ENCODE measurements at places on chromosomes 16 and 17.

DNA sequence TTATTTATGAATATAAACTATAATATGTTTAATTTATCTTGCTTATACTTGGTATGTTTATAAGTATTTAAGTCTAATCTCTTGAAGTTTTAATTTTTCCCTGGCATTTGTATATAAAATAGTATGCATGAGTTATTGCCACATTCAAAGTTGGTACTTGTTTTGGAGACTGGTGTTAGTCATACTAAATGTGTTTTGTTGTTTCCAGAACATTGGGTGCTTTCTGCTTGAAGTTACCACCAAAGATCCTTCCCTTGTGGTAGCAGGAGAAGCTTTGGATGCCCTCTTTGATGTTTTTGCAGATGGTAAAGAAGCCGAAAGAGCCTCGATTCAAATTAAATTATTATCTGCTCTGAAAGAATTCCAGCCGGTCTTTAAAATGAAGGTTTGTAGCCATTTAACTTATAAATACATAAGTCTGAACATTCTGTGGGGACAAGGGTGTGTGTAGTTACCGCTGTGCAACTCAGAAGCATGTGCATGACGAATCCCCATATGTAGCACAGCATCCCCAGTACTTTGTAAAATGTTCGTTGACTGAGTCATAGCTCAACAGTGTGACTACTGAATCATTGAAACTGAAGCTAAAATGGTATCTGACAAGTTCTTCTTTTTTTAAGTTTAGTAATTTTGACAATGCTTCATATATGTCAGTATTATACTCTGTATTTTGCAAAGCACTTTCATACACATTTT lies 36.4 kb downstream of the HEATR3 start:
- DNase-seq: no peak

GRCh38 chr17:17204041-17204591 lies 2.0 kb downstream of the PLD6 start:
- DNase-seq: peak; percentile 89

- DNase-seq: no peak
Observed at GRCh38 chr16:9846362-9847099, 335.7 kb downstream of the GRIN2A start.

DNA sequence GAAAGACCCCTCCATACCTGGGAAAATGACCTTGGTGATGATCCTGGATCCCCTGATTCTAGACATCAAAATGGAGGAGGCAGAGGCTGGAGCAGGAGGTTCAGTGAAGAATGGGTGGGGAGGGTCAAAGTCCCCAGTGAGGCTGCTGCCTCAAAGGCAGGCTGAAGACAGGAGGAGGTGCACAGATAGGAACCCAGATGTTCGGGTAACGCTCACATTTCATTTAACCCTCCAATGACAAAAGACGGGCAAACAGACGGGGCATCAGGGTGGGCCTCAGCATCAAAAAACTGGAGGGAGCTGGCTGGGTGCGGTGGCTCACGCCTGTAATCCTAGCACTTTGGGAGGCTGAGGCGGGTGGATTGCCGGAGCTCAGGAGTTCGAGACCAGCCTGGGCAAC lies at the start of gene ANKRD40CL:
TSS of gene ANKRD40CL (minus strand) at position 73 of the 400 bp plus-strand sequence. CDS start 605 bp downstream, outside the sequence.
- no peak for DNase-seq

GRCh38 chr17:50149417-50150353 lies 792 bp downstream of the PPP1R9B start:
- no peak for DNase-seq

- DNase-seq: no peak
Observed at GRCh38 chr16:305916-306626, 23.1 kb downstream of the PDIA2 start.

- DNase-seq: no peak
Observed at GRCh38 chr16:85491058-85491771, 121.9 kb upstream of the GSE1 start.

DNA sequence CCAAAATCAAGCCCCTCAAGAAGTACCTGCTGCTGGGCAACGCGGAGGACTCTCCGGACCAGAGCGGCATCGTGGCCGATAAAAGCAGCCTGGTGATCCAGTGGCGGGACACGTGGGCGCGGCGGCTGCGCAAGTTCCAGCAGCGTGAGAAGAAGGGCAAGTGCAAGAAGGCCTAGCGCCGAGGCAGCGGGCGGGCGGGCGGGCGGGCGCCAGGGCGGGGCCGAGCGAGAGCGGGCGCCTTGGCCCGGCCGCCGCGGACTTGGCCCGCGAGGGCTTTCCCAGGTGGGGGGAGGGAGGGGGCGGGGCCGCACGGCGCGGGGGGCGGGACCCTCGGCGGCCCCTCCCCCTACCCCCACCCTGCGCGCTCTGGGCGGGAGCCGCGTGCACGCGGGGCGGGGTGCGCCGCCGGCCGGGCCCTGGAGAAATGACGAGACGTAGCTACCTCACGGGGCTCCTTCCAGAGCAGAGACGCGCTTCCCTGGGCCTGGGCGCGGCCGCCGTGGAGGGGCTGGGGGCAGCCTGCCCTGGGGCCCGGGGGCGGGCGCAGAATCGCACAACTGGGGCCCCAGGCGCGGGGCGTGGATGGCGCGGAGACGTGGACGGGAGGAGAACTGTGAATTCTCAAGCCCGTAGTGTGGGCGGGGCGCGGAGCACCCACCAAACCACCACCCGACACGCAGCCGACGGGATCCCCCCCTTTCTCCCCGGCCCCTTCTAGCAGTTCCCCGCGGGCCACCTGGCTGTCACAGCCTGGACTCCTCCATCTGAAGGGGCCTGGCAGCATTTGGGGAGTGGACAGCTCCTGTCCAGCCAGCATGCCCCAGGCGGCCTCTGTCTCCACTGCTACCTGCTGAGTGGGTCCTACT lies 218.7 kb downstream of the NTN1 start:
- peak; percentile 91 for DNase-seq
